ENCODE measurements at places on chromosomes 7 and 10.
A peak's percentile ranks its signal among the peaks of the same experiment; 100 is the strongest.

- DNase-seq = no peak
These were observed 44.2 kb downstream of the BPGM start for GRCh38 chr7:134690614-134691504.

GRCh38 chr10:308101-308500 lies 172.8 kb downstream of the ZMYND11 start:
- DNase-seq = no peak

GRCh38 chr10:56622335-56622973 lies 261.4 kb upstream of the ZWINT start:
- DNase-seq = no peak

DNA sequence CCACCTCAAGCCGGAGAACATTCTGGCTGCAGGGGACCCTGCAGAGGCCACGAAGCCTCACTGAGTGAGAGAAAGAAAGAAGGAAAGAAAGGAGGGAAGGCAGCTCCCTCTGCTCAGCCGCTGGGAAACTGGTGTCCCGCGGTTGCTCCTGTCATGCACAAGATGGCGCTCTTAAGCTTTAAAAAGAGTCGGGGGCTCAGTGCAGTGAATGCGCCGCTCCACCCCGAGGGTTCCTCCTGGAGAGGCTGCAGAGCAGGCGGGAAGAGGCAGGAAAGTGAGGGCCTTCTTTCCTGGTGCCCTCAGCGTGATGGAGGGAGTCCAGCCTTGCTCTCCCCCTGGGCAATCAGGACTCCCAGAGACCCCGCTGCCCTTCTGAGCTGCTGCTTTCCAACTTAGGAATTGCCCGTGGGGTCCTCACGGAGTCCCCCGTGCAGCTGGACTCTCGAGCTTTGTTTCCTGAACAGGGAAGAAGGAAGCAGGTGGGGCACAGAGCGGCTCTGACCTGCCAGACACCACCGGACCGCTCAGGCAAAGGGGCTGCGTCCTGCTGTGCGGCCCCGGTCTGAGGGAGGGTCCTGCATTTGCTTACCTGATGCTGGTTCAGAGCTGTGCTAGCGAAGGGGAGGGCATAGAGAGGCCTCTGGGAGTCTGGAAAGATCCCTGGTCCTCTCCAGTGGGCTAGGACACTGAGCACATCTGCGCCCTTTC lies 141.9 kb upstream of the MKI67 start:
- peak; percentile 20 for DNase-seq

- DNase-seq = no peak
These were observed 66.0 kb downstream of the SRPK2 start for GRCh38 chr7:105322655-105323277.

- DNase-seq = no peak
These were observed 349.7 kb upstream of the MBL2 start for GRCh38 chr10:53122281-53122680.

DNA sequence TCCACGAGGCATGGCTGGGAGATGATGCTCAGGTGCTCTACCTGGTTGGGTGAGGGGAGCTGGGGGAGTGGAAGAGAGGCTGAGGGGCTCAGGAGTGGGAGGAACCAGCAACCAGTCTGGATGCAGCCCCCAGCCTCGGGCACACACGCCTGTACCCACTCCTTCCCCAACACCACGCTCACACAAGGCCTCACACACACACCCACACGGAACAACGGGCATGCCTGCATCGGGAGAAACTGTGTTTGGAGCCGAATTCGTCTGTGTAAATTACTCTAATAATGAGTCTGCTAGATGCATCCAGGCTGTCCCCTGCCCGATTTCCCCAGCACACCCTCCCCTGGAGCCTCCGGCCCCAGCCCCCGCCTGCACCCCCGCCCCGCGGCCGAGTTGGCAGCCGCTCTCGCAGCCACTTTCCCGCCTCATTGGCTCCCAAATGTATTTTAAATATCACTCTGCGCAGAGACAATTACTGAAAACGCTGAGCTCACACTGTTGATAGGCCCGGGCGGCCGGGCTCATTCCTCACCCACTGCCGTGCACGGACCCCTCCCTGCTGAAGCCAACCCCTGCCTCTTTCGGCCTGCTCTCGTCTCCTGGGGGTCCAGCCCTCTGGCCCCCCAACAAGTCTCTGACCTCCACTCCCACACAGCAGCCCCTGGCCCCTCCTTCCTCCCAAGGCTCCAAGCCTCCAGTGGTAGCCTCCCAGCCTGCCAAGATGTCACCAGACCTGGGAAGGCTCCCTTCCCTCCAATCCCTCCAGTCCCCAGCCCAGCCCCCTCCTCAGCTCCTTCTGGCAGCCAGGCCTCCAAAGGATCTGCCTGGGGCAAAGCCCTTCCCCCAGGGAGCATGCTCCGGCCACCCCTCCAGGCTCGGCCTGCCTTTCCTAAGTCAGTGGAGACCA lies 11.1 kb downstream of the H2BK1 start:
- no peak for DNase-seq

DNA sequence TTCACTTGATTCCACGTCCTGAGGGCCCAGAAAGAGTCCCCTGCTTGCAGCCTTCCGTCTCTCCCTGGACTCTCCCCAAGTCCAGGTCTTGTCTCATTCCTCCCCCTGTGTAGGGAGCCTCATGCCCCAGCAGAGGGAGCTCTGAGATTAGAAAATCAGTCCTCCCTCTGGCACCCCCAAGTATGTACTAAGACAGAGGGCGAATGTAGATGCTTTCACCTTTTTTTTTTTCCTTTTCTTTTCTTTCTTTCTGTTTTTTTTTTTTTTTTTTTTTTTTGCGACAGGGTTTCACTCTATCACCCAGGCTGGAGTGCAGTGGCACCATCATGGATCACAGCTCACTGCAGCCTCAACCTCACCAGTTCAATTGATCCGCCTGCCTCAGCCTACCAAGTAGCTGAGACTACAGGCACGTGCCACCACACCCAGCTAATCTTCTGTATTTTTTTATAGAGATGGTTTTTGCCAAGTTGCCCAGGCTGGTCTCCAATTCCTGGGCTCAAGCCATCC lies 10.3 kb downstream of the SFXN3 start:
- peak; percentile 54 for DNase-seq

GRCh38 chr7:158358926-158359645 lies 228.5 kb downstream of the PTPRN2 start:
- DNase-seq = no peak

Measured in stimulated activated CD4-positive, alpha-beta T cell treated with anti-CD3 and anti-CD28 coated beads, Interleukin-2, amount 100 ng/mL, for 48 hours (primary cell).